GM12891 (cell line): ENCODE measurements at places on chromosomes 7 and 10.

- DNase-seq = no peak
Observed at GRCh38 chr7:20798694-20799121, 12.0 kb upstream of the SP8 start.

DNA sequence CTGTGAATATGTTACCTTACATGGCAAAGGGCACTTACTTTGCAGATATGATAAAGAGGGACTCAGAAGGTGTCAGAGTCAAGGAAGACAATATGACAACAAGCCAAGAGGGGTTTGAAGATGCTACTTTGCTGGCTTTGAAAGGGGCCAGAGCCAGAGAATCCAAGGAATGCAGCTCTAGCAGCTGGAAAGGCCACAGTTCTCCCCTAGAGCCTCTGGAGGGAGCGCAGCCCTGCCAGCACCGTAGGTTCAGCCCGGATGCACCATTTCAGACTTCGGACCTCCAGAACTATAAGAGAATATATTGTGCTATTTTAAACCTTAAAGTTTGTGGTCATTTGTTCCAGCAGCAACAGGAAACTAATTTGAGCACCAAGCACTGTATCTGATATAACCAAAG is 32.9 kb upstream of the WDR11 start:
- DNase-seq = no peak

DNA sequence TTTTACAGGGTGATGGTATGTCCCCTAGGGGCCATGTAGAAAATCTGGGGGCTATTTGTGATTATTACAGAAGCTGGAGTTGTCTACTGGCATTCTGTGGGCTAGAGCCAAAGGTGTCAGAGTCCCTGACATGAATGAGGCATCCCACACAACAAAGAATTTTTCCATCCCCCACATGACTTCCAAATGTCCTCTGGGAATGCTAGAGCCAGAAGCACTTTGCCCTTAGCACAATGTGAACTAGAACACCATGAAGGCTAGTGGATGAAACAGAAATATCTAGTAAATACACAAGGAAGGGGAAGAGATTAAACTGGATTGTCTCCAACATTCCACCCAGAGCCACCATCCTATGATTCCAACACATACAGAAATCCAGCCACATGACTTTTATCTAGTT is 46.9 kb downstream of the FAM13C start:
- DNase-seq = no peak

DNA sequence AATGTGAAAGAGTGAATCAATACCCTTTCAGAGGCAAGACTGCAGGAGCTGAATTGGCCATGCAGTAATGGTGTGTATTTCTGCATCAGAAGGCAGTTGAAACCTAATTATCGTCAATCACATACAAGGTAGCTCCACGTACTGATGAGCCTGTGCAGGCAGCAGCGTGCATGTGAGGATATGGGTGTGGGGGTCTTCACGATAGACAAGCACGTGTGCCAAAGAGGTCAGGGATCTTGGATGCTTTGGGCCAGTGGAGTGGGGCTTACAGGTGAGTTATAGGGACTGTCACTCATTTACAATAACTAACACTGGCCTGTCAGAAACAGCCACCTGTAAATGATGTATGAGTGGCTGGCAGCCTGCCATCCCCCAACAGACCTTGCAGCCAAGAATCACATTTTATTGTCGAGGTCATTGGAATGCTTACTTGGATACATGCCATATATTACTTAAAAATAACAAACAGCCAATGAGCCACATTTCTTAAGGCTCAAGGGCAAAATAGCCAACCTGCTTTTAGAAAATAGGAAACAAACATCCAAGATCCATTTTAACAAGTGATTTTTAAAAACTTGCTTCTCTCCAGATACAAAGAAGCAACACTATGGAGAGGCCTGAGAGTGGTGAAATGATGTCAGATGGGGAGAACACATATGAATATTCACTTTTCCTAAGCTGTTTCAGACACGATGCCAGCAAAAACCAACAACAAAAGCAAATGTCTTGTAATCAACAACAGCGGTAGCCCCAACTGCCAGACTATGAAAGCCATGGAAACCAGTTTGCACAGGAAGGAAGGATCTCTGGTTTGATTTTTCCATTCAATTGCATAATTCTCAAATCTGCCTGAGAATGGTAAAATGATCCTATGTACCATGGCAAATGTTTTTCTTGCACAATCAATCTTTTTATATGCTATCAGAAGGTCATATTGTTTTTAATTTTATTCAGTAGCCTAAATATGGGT is 210.7 kb downstream of the SKAP2 start:
- no peak for DNase-seq

DNA sequence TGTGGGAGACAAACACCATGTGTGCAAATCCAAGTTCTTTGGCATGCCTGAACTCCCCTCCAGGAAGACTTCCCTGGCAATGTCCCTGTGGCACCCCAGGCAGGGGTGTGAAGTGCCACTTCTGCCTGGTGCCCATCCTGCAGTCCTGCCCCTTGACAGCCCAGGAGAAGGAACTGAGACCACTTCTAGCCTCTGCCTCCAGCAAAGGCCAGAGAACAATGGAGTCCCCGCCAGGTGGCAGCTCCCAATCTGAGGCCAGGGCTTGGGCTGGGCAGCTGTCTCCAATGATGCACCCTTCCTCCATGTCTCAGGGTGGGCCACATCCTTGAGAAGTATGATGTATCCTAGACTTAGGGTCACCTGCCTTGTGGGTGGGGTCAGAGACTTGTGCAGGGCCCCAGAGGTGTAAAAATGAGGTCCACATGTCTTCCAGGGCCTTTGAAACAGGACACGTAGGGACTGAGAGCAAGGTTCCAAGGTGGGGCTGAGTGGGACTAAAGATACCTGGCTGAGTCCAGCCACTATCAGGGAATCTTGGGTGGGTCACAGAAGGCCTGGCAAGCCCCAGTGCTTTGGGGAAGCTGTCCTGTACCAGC is 5.5 kb downstream of the FXYD4 start:
- no peak for DNase-seq

GRCh38 chr7:148815612-148816011 is 68.5 kb downstream of the EZH2 start:
- no peak for DNase-seq

DNA sequence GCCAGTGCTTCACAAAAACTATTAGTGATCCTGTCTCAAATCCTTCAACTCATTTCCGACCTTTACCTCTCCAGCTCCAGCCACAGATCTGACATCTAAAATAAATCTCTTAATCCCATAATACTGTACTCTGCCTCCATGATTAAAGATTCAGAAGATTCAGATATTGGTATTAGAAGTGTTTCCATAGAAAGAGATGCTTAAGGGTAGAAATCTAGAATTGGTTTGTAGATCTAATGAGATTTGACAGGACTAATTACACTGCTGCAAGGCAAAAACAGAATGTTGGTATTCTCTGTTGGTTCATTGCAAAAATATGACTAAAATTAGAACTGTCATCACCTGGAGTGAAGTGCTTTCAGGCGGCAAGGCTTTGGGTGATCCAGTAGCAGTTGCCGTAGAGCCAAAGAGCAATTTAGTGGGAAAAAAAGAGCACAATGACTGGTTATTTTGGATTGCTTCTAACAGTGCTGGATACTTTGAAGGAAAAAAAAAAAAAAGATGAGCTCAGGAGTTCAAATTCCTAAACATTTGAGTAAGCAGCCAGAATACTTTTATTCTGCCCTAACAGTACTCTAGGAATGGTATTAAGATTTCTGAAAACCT is 940.1 kb upstream of the SORCS1 start:
- no peak for DNase-seq

- DNase-seq = no peak
Observed at GRCh38 chr7:136874393-136875032, 6.1 kb downstream of the CHRM2 start.

DNA sequence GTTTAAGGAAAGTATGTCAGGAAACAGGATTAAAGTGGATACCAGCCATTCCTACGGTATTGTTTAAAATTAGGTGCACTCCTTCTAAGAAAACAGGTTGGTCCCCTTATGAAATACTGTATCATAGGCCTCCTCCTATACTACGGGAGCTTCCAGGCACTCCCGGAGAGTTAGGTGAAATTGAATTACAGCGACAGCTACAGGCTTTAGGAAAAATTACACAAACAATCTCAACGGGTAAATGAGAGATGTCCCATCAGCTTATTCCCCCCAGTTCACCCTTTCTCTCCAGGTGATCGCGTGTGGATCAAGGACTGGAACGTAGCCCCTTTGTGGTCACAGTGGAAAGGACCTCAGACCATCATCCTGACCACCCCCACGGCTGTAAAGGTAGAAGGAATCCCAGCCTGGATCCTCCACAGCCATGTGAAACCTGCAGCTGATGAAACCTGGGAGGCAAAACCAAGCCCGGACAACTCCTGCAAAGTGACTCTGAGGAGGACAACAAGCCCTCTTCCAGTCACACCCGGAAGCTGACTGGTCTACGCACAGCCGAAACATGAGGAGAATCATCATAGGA is 25.1 kb upstream of the GHITM start:
- no peak for DNase-seq

GRCh38 chr10:28431139-28431538 is 101.8 kb upstream of the WAC start:
- DNase-seq = no peak

- DNase-seq = no peak
Observed at GRCh38 chr7:137670222-137671064, 176.3 kb downstream of the DGKI start.

DNA sequence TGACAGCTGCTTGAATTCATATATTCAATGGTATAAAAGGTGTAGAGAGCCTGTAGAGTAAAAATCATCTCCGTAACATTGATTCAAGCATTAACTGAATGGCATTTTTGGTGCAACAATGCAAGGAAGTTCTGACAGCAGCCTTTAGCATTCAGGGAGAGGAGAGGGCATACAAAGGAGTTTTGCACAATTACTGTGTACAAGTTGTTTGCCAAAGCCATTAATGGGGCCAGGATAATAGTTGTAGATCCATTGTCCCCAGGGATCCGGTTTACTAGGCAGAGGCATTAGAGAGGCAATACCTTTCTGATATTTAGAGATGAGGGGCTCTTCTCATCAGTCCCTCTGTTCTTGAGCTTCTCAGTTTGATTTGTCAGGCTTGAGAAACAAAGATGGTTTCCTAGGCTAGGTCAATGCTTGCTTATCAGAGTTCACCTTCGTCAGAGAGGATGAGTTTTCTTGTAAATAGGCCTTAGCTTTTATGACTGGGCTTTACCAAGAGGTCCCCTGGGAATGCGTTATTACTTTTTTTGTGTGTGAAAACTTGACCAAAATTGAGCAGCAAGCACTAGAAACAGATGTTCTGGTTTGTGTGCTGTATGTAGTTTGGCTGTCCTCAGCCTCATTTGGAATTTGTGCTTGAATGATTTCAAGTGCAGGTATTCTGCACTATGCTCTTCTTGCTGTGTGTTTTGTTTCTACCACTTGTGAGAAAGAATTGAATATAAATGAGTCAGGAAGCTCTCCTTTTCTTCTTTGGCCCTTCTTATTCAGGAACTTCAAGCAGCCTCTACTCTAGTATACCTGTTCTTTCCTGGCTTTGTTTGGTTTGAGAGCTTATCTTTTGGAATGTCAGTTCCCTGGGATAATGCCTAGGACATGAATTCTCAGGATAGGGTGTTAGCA is 32.0 kb downstream of the SND1 start:
- DNase-seq = no peak
